ENCODE measurements at places on chromosomes 1 and 21.
A peak's percentile ranks its signal among the peaks of the same experiment; 100 is the strongest.

DNA sequence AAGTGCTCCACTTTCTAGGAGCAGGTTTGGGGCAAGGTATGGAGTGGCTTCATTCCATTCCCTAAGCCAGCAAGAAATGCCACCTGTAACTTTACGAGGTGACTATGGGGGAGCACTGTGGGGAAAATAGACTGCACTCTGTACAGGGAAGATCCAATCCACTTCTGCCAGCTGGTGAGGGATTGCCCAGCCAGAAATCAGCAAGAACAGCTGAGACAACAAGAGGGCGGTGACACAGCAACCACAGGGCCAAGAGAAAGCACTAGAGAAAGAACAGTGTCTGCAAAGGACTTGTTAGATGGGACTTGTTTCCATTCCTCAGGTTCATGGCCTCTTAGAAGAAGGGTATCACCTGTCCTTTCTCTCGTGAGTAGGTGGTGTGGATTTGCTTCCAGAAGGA is 19.6 kb downstream of the CAPN8 start:
- DNase-seq = no peak

- DNase-seq = no peak
Measured at GRCh38 chr1:54716299-54717047, 812 bp downstream of the TTC4 start.

- no peak for DNase-seq
Measured at GRCh38 chr1:161219078-161219892, 4.1 kb downstream of the APOA2 start.

DNA sequence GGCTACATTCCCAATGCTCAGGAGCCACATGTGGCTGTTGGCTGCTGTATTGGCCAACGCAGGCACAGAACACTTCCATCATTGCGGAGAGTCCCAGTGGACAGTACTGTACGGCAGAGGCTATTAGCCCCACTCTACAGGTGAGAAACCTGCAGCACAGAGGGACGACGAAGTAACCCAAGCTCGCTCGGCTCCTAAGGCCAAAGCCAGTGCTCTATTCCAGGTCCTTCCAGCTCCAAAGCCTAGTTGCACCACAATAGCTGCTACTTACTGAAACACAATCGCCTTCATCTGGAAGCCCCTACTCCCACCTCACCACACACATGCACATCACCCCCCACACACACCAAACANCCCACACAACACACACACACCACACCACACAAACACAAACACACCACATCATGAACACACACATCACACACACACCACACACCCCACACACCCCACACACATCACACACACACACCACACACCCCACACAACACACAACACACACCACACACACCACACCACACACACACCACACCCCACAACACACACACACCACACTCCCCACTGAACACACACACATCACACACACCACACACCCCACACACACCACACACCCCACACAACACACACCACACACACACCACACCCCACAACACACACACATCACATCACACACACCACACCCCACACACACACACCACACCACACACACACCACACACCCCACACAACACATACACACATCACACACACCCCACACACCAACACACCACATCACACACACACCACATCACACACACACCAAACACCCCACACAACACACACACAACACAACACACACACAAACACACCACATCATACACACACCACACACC is 3.2 kb downstream of the LYPD8 start:
- DNase-seq = no peak

DNA sequence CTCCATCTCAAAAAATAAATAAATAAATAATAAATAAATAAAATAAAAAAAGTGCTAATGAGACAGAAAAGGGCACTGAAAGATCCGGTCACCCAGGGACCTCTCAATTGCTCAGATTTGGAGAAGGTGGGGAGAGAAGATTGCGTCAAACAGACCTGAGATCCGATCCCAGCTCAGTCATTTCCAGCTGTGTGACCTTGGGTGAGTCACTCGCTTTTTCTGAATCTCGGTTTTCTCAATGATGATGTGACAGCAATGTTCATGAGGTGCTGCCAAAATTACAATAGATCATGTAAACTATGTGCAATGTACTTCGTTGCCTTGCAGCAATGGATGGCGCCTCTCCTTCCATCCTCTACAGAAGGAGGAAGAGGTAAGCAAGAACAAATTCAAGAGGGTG is 11.1 kb upstream of the MEF2D start:
- DNase-seq = peak; percentile 46

DNA sequence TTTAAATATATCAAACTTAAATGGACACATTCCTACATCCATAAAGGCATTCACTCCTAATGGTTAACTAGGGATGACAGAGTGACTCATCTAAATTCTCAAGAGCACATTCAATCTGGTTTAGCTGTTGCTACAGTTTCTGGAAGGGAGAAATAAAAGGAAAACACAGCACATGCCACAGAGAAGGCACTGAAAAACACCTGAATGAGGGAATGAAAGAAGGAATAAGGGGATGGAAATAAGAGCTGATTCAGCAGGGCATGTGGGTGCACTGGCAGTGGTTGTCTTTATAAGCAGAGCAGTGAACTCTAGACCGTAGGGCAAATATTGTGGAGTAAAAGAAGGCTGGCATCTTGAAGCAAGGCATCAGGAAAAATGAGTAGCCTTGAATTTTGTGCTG is 79.3 kb downstream of the LHX4 start:
- DNase-seq = no peak

- DNase-seq = no peak
Measured at GRCh38 chr1:70003211-70003908, 202.0 kb downstream of the LRRC40 start.

DNA sequence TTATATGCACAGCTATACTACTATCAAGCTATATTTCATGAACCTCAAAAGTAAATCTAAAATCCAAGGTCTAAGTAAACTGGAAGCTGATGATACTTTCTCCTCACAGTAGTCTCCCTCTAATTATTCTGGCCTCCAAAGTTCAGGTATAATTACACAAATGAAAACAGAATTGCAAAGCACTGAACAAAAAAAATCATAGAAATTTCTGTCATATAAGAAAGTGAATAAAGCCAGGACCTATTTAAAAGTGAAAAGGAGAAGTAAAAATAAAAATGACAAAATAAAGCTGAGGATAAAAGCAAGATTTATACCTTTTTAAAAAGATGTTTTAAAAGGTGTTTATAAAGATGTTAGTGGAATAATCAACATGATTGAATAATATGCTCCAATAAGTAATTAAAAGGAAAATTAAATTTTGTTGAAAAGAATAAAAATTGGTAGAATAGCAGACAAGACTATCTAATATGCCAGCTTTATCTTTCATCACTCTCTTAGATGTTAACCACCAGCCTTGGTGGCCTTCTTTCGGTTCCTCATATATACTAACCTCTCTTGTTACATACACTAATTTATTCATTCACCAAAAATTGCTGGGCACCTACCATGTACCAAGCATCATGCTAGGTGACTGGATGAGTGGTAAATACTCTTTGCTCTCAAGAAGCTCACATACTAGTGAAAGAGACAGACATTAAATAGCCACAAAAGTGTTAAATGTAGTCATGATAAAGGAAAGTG is 25.1 kb downstream of the SHCBP1L start:
- DNase-seq = no peak

GRCh38 chr1:202143011-202143767 is 1.3 kb downstream of the ARL8A start:
- DNase-seq = peak; percentile 28

DNA sequence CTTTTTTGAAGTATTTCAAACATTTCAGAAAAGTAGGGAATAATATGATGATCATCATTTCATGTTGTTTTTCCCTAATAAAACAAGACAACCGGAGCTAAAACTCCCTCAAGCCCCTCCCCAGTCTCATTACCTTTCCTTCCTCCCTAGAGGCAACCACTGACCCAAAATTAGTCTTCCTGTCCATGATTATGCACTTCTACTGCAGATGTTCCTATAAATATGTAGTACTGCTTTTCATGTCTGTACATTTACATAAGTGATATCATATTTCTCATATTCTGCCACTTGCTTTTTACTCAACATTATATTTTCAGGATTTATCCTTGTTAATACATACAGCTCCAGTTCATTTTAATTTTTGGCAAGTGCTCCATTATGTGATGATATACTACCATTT is 58.7 kb upstream of the GOLT1A start:
- DNase-seq = no peak

- peak; percentile 92 for DNase-seq
Measured at GRCh38 chr1:151156515-151156819, at the start of gene TNFAIP8L2. TNFAIP8L2 (plus strand) TSS chr1:151156649; CDS start chr1:151158698, 2,049 bp downstream.

GRCh38 chr1:115227346-115228082 is 110.5 kb downstream of the NGF start:
- DNase-seq = no peak

DNA sequence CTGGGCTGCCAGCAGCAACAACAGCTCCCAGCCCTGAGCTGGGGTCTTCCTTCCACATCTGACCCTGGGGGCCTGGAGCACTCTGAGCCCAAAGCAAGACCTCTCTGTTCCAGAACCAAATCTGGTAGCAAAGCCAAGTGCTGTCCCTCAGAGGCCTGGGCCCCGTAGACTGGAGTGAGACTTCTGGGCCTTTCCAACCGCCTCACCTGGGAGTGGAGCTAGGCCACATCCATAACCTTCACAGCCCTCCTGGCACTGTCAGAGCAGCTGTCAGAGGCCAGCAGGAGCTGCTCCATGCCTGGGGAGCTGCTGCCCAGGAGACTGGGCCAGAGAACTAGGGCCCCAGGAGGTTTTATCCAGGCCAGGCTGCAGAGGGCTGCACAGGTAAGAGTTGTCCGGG is 15.4 kb upstream of the SLC5A9 start:
- no peak for DNase-seq

DNA sequence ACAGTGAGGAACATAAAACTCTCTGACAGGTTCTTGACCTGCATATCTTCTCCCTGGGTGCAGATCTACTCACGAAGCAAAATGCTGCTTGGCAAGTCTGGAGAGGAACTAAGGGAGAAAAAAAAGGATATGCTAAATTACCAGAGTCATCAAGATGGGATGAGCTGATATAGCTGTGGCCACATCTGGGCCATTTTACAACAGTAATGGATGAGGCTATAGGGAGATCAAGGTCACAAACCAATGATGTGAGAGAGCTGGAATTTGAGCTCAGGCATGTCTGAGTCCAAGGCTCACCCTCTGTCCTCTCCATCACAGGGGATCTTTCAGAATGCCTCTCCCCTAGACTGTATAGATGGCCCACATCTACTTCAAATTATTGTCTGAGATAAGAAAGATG is 26.2 kb downstream of the ZMYND12 start:
- DNase-seq = no peak

DNA sequence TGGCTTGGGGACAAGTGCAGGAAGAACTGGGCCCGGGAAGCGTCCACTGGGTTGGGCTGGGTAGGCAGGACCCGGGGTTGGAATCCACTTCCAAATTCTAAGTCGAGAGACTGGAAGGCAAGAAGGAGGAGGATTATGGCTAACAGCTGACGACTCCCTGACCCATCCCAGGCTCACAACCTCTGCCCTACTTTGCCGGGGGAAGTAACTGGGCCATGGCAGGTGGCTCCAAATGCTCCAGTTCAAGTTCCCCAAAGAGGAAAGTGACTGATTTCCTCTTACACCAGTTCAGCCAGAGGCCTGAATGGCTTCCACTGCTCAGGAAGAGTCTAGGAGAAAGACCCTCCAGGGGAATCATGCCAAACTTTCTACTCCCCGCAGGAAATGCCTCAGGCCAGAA is 11.4 kb downstream of the EMC1 start:
- no peak for DNase-seq

GRCh38 chr1:67684526-67685066 is 405 bp upstream of the GADD45A start:
- no peak for DNase-seq

GRCh38 chr1:10473145-10473765 is 926 bp upstream of the DFFA start:
- DNase-seq = no peak

- no peak for DNase-seq
Measured at GRCh38 chr1:212873518-212873917, 15.4 kb downstream of the FLVCR1 start.

GRCh38 chr1:9881838-9882249 is 28.2 kb downstream of the CTNNBIP1 start:
- DNase-seq = no peak
